ENCODE measurements at places on chromosomes 2 and 18. TPM values are rescaled to one million over a fixed set of nuclear protein-coding genes. Genes with fewer than 3 reads are reported as not detected.
A peak's percentile ranks its signal among the peaks of the same experiment; 100 is the strongest.

GRCh38 chr2:232957657-232958090, 55.4 kb downstream of the NGEF start:
- no peak for DNase-seq

DNAJC10 gene
- 131 TPM for total RNA-seq

GRCh38 chr2:31606509-31606908, 25.8 kb upstream of the SRD5A2 start:
- DNase-seq: no peak

CCDC88A gene
- 78.0 TPM for total RNA-seq

SPATA3 gene
- total RNA-seq: not detected

DNA sequence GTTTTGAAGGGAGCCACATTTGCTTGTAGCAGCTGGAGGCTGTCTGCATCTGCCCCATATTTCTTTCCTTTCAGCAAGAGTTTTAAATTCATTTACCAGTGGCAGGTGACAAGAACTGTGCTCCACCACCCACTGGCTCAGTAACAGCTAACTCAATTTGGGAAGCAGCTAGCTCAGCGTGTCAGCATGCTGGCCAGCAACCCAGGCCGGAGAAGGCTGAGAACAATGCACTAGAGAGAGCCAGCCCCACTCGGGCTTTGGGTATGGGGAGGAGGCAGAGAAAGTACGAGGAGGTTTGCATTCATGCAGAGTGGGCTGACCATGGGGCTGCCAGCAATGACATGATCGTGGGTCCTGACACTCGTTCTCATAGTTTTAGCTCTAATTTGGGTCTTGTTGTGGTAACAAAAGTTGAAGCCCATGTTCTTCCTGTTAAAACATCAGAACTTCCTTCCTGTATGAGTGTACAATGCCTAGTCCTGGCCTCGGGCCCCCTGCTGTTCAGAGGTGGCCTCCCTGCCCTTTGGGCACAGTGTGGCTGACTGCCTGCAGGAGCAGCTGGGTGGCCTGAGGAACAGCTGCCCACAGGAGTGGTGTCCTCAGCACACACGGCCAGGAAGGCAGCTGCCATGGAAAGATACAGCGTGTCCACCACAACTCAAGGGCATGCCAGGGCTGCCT, 23.0 kb downstream of the CDC42EP3 start:
- DNase-seq: peak; percentile 85

GRCh38 chr2:201880993-201881611, 74.8 kb downstream of the CDK15 start:
- DNase-seq: no peak

CCDC138 gene
- total RNA-seq: 3.2 TPM

POMC gene
- total RNA-seq: 1.4 TPM

- no peak for DNase-seq
Measured at GRCh38 chr2:210195101-210195852, 24.1 kb upstream of the KANSL1L start.

DNA sequence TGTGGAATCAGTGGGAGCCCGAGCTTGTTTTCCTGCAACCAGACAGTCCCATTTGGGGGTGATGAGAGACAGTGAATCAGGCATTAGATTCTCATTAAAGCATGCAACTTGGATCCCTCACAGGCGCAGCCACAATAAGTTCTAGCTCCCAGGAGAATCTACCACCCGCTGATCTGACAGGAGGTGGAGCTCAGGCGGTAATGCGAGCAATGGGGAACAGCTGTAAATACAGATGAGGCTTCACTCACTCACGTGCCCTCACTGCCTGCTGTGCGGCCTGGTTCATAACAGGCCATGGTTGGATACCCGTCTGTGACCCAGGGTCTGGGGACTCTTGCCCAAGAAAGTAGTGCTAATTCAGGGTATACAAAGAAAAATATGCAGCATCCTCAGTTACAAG, 144.8 kb upstream of the RGPD4 start:
- no peak for DNase-seq

DNA sequence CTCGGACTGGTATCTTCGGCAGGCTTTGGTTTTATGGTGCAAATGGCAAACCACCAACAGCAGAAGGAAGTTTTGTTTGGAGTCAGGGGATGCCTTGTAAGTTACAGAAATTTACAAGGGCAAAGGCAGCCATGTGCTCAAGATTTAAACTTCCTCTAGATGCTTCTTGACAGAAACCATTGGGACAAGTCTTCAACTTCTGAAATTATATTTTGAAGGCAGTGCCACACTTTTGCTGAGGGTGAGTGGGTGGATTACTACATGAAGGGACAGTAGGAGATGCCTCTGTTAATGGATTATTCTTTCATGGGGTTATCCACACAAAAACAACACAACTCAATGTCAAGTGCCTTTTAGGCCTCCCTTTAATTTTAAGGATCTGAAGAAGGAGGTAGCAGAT, 97.9 kb downstream of the VAPA start:
- DNase-seq: no peak

IL1R2 gene
- total RNA-seq: 38.3 TPM

RIT2 gene
- total RNA-seq: not detected

DNA sequence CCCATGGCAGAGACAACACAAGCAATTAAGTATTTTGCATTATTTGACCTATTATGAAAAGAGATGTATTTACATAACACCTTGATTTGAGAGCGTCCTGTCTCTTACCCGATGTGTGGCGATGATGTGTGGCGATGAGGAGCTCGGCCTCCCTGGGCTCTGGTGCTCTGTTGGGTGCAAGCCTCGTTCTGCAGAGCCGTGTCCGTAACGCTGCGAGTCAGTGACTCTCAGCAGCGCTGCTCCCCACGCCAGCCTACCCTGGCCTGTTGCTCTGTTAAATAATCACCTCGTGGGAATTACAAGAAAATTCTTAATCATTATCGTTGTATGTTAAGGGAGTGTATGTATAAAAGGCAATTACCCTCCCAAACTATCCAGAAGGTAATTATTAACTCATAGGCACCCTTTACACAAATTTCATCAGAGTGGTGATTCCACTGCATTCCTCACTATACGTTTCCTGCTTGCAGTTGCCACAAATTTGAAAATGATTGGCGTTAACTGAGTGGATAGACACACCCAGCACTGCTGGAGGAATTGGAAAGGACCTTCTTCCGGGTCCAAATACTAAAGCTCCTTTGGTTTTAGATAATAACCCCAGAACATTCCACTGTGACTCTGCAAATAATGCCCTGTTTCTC, 52.0 kb upstream of the NFATC1 start:
- DNase-seq: no peak

CNTNAP5 gene
- not detected for total RNA-seq

GRCh38 chr2:69291721-69292120, 95.3 kb downstream of the GFPT1 start:
- DNase-seq: no peak

DNA sequence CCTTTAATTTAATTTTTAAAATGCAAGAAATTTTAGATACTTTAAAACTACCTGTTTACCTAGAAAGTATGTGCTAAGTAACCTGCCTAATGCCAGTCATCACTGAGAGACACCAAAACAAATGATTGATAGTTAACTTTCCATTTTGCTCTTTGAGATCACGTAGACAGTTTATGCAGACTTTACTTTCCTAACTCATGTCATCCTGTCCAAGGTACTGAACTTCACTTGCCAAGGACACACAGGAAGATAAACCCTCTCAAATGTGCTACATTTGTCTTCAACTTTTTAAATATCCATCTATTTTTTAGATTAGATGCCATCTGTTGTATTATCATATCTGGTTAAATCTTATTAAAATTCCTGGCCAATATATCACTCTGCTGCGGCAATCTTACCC, 20.1 kb upstream of the SCN1A start:
- no peak for DNase-seq

DOK6 gene
- 5.7 TPM for total RNA-seq

IGFBP5 gene
- 808 TPM for total RNA-seq

- DNase-seq: peak; percentile 51
Measured at GRCh38 chr18:48723016-48723415, 184.2 kb downstream of the CTIF start.

- peak; percentile 62 for DNase-seq
Measured at GRCh38 chr2:240948086-240948485, 42.0 kb downstream of the CROCC2 start.

GRCh38 chr2:215320102-215320501, 8.2 kb downstream of the ATIC start:
- DNase-seq: no peak

DNA sequence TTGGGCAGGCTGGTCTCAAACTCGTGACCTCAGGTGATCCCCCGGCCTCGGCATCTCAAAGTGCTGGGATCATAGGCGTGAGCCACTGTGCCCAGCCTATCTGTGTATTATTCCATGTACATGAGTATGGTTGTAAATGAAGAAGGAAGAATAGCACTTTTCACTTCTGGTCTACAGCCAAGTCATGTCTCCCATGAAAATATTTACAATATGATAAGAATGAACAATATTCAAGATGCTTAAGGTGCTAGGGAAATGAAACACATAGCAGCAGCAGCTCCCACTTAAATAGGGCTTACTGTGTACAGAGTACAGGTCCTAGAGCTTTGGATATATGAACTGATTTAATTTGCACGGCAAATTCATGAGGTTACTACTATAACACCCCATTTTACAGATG, 70.3 kb upstream of the COL5A2 start:
- DNase-seq: no peak

ZNF397 gene
- 40.4 TPM for total RNA-seq

GRCh38 chr2:204984518-204984917, 439.2 kb downstream of the PARD3B start:
- no peak for DNase-seq

STAT4 gene
- total RNA-seq: 7.7 TPM

C18orf32 gene
- 37.9 TPM for total RNA-seq

DNA sequence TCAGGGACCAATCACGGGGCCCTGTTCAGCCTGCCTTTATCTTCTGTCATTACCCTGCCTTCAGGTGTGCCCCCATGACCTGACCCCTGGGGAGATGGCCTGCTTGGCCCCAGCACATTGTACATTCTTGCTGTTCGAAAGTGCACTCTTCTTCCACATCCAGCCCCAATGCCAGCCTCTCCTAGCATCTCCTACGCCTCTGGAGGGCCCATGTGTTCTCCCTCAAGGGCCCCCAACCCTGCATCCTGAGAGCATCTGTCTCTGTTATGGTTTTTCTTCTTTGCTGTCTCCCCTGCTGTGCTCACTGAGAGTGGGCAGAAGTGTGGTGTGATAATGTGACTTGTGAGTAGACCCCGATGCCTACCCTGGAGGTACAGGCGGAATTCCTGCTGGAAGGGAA, 41.5 kb upstream of the OTOS start:
- DNase-seq: peak; percentile 27

MOGAT1 gene
- total RNA-seq: not detected

GAL3ST2 gene
- total RNA-seq: not detected

DNA sequence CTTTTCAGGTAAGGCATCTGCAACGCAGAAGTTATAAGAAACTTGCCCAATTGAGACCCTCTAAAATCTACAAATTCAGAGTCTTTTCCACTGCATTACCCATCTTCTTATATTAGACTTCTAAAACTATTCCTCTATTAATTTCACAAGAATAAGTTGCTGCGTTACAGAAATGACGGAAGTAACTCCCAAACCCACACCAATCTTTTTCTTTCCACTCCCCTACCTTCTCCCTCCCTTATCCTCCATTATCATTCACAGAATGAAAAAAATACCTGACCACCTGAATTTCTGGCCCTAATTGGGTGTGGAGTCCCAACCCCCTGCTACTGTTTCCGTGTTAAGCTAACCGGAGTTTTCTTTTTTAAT, 689 bp downstream of the RPRD1A start:
- DNase-seq: no peak

- peak; percentile 73 for DNase-seq
Measured at GRCh38 chr2:130336877-130337734, 5.6 kb upstream of the IMP4 start.

- DNase-seq: no peak
Measured at GRCh38 chr2:15445891-15446562, 115.1 kb downstream of the NBAS start.

CHST10 gene
- total RNA-seq: 6.7 TPM

TAF1B gene
- total RNA-seq: 18.1 TPM

DHRS9 gene
- 0.52 TPM for total RNA-seq

GRCh38 chr2:191202209-191202721, 42.9 kb upstream of the MYO1B start:
- DNase-seq: no peak

GRCh38 chr2:120991441-120991840, 255.8 kb downstream of the GLI2 start:
- no peak for DNase-seq

GRCh38 chr2:47767880-47768609, 14.9 kb upstream of the MSH6 start:
- peak; percentile 75 for DNase-seq

- DNase-seq: no peak
Measured at GRCh38 chr2:218033590-218034496, 31.0 kb upstream of the TNS1 start.

ALPI gene
- not detected for total RNA-seq

DNA sequence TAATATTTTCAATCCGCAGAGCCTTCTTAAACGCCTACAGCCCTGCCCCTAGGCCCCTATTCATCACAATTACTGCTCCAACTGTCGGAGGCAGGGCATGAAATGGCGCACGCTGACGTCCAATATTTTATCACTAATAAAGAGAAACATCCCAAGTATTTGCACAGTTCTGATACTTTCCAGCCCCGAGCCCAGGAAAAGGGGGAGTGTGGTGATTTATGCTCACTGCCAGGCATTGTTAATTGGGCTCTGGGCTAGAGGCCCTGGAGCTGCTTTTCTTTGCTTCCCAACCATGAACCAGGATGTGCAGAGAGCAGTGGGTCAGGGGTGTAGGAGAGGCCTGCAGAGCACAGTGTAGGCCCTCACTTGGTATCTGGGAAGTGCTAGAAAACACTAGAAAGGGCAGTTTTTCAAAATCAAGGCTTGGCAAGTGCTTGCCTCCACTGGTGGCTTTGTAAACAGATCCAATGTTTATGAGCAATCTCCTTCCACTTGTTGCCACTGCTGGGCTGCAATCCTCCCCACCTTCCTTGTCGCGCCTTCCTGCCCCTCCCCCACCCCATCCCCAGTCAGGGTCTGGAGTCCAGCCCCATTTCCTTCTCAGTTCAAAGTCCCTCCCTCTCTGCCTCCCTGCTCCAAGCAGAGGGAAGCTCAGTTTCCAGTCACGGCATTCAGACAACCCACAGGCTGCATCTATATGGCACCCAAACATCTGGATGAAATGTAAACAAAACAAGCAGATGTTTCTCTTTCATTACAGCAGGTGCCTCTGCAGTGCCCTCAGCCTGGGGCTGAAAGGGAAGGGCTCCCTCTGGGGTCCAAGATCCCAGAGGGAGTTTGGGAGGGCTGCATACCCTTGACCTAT, 83.9 kb upstream of the PKDCC start:
- DNase-seq: peak; percentile 86

EFHD1 gene
- 85.8 TPM for total RNA-seq

CHRND gene
- total RNA-seq: not detected

MARCO gene
- total RNA-seq: 22.2 TPM

GRCh38 chr2:10356439-10356811, 53.7 kb downstream of the HPCAL1 start:
- peak; percentile 75 for DNase-seq

ONECUT2 gene
- 0.32 TPM for total RNA-seq

DNA sequence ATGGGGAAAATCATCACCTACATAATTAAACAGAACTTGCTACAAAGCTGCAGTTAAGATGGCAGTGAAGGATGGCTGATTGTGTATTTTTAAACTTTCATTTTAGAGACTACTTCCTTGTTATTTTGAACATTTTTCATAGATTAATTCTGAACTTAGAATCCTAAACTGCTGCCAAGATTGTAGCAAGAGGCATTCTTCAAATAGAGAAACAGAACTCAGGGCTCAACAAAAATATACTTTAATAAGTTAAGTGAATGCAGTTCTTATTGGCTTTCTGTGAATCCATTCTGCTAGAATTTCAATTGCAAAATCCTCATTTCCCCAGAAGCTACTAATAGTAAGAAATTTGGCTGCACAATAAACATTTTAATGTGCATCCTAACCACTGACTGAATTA, 160.3 kb downstream of the L3MBTL4 start:
- DNase-seq: no peak
